CD4-positive, alpha-beta T cell treated with Interleukin-6 at 100 ng/mL for 8 hours (primary cell): ENCODE measurements at places on chromosomes 6 and 20.
A peak's percentile ranks its signal among the peaks of the same experiment; 100 is the strongest.

GRCh38 chr20:35776513-35777101 lies 4.8 kb downstream of the PHF20 start:
- DNase-seq, result no peak

- no peak for DNase-seq
Measured at GRCh38 chr6:78832091-78832808, 35.1 kb upstream of the IRAK1BP1 start.

DNA sequence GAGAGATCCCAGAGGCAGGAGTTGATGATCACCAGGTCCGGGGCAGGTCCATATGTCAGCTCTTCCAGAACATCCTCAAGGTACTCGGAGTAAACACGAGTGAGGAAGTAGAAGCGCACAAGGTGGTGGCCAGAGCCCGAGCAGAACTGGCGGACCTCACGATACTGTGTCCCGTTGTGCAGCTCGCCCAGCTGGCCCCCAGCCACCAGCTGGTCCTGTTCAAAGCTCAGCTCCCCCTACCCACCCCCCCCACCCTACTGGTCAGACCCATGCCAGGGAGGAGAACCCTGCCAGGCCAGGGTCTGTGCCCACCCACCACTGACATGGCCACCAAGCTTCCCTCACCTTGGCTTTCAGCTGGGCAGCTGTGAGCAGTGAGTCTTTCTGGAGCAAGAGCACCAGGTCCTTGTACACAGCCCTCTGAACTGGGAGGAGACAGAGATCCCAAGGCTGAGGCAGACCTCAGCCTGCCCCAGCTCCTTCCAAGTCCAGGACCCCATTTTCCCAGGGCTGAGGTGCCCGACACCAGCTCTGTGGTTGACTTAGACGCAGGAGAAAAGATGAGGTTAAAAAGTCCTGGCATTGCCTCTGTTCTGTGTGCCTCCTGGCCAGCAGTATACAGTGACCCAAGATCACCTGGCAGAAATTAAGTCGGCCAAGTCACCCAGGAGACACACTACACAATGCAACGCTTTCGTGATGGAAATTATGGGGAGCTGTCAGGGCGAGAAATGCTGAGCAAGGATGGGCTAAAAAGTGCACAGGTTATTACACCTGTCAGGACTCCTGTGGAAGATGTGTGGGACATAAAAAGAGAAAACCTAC lies 1.4 kb downstream of the PCED1A start:
- DNase-seq, result no peak

DNA sequence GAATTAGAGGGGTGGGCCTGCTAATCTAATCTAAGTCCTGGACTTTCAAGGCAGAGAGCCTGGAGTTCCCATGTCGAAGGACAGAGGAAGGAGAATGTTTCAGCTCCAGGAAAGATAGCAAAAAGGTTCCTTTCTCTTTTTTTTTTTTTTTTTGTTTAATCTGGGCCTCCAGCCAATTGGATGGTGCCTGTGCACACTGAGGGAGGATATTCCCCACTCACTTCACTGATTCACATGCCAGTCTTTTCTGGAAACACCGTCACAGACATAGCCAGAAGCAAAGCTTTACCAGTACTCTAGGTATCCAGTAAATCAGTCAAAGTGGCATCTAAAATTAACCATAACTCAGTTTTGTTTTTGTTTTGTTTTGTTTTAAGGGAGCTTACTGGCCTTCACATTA lies 721.1 kb downstream of the TENT5A start:
- no peak for DNase-seq

DNA sequence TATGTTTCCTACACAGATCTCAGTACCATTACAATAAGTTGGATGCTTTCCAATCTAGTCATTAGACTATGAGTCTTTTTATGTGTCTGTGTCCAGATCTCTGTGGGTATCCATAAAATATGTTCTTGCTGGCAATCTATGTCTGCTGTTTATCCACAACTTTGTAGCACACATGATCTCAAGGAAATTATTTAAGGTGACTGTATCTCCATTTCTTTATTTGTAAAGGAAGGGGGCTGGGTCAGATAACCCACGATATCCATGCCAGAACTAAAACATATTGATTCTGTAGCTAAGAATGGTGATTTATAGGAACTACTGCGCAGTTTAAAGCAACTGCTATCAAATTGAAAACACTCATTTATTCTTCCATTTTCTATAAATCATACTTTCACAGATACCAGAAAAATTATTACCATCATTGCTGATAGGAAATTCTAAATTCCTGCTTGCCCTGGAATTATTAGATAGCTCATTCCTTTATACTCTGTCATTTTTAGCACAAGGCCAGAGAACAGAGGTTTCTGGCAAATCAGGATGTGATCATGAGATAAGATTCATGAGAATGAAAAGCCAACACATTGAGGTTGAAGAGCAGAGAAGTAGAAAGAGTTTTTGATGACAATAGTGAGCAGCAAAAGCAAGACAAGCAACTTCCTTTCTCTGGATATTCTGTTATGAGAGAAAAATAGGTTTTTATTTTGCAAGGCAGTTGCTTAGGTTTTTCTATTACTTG lies 851.4 kb upstream of the CITED2 start:
- no peak for DNase-seq

DNA sequence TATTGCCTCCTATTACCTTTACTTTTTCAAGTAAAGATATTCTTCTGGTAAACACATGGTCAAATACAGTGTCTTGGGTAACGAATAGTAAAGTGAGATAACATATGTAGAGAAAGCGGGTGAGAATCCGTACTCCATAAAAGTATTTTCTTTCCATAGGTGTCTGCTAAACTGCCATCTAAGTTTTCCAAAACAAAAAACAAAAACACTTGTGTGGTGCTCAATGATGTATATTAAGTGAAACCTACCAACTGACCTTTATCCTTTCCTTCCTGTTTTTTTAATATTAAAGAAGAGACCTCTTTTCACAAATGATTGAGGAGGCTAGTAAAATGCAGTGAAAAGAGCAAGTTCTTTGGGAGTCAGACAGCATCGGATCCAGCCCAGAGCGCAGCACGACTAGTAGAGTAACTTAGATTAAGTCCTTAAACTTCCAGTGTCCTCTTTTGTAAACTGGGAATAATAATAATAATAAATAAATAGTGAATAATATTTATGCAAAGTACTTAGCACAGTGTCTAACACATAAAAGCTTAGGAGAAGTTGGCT lies 437 bp upstream of the CDKAL1 start:
- DNase-seq, result no peak

GRCh38 chr20:45105317-45105716 lies 4.4 kb upstream of the KCNS1 start:
- no peak for DNase-seq

DNA sequence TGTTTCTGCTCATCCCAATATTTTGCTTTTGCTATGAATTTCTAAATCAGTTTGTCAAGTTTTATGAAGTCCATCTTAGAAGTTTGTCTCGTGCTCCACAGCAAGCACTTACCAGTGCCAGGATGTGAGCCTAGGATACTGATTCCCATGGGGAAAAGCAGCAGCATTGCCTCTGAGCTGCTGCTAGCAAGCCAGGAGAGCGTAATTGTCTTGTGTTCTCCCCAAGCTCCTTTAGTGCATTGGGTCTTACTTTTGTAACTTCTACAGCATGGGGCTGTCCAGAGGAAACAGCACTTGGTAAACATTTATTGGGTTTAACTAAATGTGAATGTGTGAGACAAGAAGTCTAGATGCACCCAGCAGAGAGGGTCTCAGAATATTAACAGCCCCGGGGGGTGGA lies 76.1 kb downstream of the RNF182 start:
- DNase-seq, result no peak

DNA sequence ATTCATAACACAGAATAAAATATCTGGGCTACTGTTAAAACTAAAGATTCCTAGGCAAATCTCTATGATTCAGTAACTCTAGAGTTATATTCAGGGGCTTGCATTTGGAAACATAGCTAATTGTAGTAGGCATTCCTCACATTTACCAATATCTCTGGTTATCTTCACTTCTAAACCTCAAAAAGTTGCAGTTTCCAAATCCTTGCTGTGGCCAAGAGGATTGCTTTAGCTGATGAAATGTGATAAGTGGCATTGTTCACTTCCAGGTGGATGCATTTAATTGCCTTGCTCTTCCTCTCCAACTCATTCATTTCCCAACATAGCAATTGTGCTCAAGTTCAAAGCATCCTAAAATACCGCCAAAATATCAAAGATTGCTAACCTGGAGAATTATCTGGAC lies 246.6 kb downstream of the GRIK2 start:
- DNase-seq, result no peak

GRCh38 chr6:128738112-128738511 lies 144.8 kb upstream of the LAMA2 start:
- DNase-seq, result no peak

- DNase-seq, result no peak
Measured at GRCh38 chr6:165768961-165769360, 105.9 kb upstream of the PDE10A start.

DNA sequence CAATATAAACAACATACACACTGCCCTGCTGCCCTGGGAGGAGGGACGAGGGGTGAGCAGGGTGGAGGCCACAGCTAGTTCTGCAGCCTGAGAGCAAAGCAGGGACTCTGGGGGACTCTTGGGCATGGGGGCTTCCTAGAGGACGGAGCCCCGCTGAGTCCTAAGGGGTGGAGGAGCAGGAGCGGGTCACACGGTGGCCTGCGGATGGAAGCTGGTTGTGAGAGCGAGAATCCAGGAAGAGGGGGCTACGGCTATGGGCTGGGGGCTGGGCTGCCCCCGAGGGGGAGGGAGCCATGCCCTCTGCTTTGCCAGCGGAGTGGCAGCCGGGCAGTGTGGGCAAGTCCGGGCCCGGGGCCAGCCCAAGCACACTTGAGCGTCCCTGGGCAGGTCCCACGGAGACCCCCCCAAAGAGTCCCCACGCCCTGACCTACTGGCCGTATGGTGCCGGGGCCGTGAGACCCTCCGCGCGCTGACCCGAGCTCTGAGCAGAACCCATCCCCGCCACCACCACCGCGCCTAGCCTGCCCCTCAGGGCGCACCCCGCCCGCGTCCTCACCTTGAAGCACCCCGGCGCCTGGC lies 369 bp downstream of the ADAM33 start:
- no peak for DNase-seq

GRCh38 chr20:17345321-17345720 lies 118.5 kb downstream of the PCSK2 start:
- DNase-seq, result no peak

GRCh38 chr6:93272211-93272610 lies 147.1 kb downstream of the EPHA7 start:
- DNase-seq, result no peak

DNA sequence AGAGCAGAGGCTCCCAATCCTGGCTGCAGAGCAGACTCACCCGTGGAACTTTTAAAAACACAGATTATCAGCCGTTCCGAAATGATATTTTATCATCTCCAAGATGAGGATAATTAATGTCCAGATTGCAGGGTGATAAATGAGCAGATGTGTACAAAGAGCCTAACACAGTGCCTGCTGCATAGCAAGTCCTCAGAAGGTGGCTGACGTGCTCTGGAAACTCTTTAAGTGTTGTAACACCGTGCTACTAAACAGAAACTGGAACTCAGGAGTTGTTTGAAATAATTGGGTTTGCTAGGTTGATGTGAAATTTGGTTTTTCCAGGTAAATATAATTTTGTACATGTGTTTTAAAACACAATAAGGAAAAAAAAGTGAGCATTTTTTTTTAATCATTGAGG lies 118.0 kb downstream of the ARMC2 start:
- DNase-seq, result no peak

DNA sequence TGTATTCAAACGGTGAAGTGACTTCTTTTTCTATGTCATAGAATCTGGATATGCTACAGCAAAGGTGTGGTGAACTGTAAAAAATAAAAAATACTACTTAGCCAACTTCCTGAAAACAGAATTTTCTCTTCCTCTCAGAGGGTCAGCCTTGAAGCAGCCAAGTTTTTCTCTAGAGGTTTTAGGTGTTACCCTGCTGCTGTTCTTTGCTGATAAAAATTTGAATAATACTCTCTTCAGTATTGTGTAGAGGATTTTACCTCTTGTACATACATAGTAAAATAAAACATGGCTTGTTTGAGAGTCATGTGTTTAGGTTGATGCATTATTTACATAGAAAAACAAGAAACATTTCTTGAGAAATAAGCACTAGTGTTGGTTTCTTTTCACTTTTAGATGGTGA lies 458.4 kb downstream of the TBC1D32 start:
- no peak for DNase-seq

DNA sequence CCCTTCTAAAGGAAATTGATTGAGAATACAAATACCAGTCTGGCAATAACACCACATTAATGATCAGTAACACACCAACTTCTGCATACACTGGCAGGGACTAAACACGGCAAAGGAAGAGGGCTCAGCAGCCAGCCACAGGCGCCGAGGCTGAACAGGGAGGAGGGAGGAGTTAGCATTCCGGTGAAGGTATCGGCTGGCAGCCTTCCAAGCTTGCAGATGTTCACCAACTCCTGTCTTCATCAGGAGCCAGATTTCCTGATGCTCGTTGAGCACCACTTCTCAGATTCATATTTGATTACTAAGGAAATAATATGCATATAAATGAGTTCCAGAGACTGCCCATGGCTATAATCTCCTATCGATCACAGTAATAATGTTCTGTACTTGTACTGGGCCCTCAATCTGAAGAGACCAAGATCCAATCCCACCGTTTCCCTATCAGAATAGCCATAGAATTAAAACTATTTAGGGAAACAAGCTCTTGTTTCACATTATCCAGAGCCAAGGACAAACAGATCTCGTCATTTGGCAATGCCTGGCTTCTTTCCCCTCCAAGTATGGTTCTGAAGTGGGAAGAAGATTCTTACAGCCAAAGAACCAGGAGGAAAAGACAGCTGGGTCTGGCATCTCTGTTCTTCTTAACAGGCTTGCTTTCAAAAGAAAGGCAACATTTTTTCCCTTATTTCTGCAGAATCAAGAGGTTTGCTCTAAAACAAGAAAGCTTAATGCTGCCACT lies 42.2 kb downstream of the GFOD1 start:
- DNase-seq, result peak; percentile 39

DNA sequence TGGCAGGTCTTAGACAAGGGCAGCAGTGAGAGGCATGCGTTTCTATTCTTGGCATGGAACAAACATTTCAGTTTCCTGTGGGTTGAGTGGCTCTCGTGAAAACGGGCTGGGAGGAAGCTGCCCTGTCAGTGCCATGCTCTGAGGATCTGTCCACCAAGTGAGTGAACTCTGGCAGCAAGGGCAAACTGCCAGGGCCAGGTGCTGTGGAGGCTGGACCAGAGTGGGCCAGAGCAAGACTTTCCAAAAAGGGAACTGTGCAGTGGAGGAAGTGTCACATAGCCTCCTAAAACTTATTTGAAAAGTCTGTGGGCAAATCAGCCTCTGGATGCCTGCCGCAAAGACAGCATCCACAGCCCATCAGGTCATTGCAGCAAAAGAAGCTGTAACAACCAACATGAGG lies 44.2 kb upstream of the TAB2 start:
- no peak for DNase-seq
